ENCODE measurements at places on chromosomes 11 and 22.

DNA sequence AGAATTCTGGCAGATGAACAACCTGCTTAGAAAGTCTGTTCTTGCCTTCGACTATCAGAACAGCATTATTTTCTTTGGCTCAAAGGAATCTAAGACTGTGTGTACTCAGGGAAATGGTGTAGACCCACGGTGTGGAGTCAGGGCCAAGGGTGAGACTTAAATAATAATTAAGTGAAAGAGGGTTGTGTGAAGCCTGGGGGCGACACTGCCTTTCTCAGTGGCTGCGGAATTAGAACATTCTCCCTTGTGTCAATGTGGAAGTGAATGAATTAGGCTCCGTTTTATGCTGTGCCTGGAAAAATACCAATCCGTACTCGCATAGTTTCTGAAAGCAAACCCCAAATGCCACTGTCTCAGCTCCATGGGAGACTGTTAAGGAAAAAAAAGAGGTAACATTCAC lies 50.7 kb downstream of the NAV2 start:
- no peak for DNase-seq

- no peak for DNase-seq
Measured at GRCh38 chr22:33921525-33922348, 1.5 kb upstream of the LARGE1 start.

- DNase-seq, result no peak
Measured at GRCh38 chr11:86134580-86135318, 65.9 kb upstream of the PICALM start.

DNA sequence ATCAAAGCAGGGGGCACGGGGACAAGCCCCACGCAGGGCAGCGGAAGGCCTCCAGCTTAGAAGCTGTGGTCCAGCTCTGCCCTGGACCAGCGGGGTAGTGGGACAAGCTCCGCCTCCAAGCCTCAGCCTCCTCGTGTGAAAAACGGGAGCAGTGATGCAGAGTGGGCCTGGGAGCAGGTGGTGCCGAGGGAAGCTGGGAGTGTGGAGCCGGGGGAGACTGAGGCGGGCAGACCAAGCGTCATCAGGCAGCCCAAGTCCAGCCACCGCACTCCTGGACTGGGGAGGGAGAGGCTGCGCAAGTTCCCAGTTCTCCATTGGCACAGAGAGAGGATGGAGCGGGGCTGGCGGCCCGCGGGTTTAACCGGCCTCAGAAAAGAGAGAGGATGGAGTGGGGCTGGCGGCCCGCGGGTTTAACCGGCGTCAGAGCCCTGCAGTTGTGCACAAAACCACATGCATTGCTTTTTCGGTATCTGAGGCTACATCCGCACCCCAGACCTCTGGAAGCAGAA lies 68.1 kb upstream of the PHF21B start:
- no peak for DNase-seq

DNA sequence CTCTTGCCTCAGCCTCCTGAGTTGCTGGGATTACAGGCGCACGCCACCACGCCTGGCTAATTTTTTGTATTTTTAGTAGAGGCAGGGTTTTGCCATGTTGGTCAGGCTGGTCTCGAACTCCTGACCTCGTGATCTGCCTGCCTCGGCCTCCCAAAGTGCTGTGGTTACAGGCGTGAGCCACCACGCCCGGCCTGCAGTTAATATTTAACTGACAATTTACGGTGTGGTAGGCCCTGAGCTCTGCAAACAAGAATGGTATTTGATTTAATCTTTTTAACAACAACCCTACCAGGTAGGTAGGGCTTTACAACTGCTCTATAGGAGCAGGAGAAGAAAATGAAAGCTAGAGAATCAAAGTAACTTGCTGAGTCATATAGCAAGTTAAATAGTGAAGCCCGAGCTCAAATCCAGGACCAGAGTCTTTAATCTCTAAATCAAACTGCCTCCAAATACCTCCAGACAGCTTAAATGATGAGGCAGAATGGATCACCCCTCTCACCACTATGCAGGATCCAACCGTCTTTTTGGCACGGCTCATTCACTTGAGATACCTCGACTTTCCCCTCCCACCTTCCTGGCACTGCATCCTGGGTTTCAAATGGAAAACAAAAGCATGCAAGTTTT lies 9.4 kb downstream of the UEVLD start:
- no peak for DNase-seq

GRCh38 chr22:38718414-38718813 lies 12.7 kb downstream of the GTPBP1 start:
- no peak for DNase-seq

DNA sequence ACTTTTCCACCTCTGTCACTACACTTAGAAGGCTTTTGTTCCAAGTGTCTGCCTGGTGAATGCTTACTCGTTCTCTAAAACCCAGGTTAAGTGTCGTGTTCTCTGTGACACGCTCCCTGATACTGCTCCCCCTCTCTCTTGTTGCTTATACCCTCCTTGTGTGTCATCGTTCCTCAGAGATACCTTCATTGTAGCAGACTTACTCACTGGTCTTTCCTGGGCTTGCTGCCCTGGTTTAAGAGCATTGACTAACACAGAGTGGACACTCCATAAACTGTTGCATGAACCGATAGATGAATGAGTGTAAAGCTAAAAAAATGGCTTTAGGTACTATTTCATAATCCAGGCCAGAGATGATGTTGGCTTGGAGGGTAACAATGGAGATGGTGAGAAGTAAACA lies 171.3 kb downstream of the GRIK4 start:
- DNase-seq, result no peak

GRCh38 chr22:36806835-36807234 lies 10.0 kb downstream of the PVALB start:
- no peak for DNase-seq

DNA sequence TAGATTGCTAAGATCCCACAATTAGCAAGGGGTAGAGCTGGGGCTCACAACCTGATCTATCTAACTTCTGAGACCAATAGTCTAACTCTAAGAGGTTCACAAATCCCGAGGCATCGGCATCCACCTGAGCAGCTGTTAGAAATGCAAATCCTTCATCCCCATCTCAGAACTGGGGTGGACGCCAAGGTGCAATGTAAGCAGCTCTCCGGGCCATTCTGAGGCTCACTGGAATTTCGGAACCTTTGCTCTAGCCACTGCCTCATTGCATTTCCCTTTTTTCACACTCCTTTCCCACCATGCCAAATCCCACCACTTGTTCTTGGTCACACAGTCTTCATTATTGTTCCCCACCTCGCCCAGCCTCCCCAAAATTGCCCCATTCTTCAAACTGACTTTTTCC lies 29.8 kb downstream of the MAML2 start:
- DNase-seq, result no peak

GRCh38 chr11:97109078-97109477 lies 719.3 kb downstream of the JRKL start:
- no peak for DNase-seq

DNA sequence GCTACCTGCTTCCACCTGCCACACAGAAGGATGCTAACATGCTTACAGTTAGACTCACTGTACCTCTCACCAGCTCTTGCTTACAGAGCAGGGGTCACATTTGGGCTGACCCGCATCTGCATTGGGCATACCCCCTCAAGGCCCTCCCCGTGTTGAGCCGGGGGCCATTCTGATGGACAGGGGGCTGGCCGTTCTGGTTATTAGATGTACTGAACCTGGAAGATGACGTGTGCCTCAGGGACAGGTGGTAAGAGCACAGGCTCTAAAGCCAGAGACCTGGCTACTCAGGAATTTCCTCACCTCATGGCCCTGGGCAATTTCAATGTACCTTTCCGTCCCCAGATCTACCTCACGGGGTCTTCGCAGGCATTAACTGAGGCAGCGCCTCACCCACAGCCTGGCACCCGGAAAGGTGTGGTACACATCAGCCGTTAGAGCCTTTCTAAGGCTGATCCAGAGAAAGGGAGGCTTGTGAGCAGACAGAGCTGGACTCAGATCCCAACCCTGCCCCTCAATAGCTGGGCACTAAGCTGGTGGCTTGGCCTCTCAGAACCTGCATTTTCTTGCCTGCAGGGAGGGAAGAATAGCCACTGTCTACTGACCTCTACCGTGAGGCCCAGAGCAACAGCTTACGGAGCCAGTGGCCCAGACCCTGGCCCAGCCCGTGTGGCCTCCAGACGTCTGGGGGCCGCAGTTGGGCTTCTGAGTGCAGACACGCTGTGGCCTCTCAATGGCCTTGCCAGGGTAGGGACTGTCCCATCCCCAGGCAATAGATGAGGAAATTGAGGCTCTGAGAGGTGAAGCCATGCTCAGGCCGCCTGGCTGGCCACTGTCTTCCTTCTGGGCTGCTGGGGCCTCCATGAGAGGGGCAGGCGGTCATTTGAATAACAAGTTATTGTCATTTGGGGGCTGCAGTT lies 100.6 kb downstream of the MORC2 start:
- no peak for DNase-seq

DNA sequence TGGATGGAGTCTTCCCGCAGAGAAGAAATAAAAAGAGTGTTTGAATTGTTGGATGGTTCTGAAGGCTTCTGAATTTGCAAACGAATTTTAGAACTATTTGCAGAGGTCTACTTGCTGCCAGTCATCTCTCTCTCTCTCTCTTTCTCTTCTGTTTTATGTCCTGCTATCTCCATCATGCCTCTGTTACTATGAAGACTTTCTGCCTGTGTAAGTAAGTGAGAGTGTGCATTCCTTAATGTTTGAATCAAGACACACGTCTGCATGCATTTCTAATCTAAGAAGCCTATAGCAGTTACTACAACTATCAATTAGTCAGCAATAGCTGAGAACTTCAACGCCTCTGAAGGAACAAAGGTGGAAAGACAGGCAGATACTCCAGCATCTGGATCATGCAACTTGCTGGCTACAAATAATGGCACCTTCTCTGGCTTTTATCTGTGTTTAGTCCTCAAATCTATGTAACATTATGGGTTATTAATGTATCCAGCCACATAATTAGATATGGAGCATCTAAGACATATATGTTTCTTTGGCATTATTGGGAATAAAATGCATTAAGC lies 191.5 kb upstream of the BLID start:
- DNase-seq, result no peak

GRCh38 chr11:59185386-59185945 lies 13.5 kb downstream of the DTX4 start:
- DNase-seq, result no peak

DNA sequence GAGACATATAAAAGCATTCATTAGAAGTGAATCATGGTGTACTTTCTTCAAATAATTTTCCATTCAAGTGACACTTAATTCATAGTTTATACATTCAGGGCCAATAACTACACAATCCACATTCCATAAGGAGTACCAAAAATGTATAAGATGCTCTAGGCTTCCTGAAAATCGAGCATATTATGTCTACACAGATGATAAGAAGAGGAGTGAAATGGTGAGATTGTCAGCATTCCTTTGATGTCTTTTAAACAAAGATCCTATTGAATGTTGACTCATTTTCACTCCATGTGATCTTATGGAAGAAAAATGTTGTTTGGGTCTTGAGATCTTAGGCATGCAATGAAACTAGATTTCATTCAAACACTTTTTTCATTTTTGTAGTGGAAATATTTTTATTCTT lies 843.2 kb downstream of the KCNA4 start:
- no peak for DNase-seq

DNA sequence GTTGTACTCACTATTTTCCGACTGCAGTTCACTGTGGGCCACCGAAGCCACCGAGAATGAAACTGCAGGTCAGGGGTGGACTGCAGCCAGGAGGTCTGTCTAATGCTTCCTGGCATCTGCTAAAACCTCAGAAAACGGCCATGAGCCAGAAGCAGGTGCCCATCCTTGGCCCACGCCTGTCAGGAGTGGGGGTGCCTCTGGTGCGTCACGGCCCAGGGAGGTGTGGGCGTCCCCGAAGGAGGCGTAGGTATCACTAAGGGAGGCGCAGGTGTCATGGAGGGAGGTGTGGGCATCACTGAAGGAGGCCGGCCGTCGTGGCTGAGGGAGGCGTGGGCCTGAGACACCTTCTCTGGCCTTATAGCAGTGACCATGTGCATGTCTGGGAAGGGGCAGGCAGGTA lies 456.2 kb downstream of the TBC1D22A start:
- DNase-seq, result no peak

DNA sequence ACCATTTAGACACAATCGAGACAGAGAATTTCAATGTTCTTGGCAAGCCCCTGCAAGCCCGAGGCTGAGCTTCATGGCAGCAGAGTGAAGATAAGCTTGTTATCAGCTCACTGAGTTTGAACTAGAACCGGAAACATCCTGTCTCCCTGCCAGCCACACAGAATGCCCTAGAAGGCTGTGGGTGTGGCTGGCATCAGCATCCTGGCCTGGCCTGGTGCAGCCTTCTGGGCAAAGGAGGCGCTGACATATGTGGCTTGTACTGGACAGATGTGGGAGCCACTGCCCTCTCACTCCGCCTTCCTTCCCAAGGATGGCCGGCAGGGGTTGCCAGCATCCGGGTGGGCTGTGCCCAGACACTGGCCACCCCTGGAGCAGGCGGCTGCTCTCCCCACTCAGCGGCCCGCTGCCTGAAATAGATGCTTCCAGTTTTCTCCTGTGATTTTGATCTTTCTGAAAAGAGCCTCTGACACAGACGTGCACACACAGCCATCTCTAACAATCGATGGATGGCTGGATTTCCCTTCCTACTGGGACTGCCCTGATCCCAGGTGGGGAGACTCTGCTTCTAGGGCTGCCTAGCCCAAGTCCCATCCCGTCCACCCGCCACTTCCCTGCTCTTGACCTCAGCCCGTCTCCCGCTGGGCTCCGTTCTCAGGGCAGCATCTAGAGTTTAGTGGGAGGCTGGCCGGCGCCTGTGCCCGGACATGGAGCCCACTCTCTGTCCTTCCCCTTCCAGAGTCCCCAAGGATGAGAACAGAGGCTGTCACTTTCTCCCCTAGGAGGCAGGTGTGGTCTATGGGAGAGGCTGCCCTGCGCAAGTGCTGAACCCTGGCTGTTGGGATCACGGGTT lies 149.7 kb downstream of the CTTN start:
- no peak for DNase-seq

GRCh38 chr11:13317293-13318080 lies 39.9 kb downstream of the BMAL1 start:
- no peak for DNase-seq

DNA sequence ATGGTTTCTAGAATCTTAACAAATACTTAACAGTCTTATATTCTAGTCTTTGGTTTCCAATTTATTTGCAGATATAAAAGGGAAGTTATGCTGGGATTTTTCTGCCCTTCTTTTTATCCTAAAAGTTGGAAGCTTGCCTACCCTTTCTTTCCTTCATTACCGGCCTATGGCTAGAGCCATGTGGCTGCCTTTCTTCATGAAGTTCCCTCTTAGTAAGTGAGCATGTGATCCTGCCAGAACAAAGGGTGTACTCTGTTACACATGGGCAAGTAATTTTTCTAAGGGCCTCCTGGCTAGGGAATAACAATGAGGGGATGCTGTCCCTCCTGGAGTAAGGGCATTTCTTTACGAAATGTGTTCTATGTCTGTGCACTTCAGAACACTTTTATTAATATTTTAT lies 252.1 kb upstream of the PITPNB start:
- DNase-seq, result no peak

DNA sequence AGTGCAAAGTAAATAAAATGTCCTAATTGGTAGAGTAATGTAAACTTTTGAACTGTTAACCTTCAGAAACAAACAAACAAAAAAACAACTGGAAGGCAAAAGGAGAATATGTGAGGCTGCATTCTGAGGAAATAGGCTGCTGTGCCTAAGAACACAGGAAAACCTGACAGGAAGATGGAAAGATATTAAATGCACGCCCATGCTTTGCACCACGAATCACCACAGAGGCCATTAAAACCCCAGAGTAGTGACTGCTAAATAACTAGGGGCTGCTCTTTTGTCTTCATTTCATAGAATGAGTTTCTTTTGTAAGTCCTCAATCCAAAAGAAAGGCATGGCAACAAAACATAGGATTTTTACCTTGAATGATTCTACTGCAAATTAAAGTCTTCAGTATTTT lies 436.0 kb downstream of the RAB38 start:
- DNase-seq, result no peak

- no peak for DNase-seq
Measured at GRCh38 chr22:49266561-49267519, 560.8 kb downstream of the BRD1 start.

GRCh38 chr11:33376331-33377310 lies 119.4 kb downstream of the HIPK3 start:
- DNase-seq, result no peak

All from T-helper 2 cell (primary cell).